ENCODE measurements at places on chromosomes 1 and 21.

GRCh38 chr1:11654137-11654938 lies at the start of the genes FBXO2 and FBXO44:
FBXO2 (minus strand) TSS chr1:11654429; CDS start chr1:11654340, 89 bp downstream.
FBXO44 (plus strand) TSS chr1:11654877; CDS start chr1:11655836, 959 bp downstream.
- peak; percentile 33 for DNase-seq

- DNase-seq = no peak
Measured at GRCh38 chr1:81408419-81408818, 392.3 kb upstream of the ADGRL2 start.

- DNase-seq = no peak
Measured at GRCh38 chr1:225843426-225843795, 33.5 kb downstream of the EPHX1 start.

DNA sequence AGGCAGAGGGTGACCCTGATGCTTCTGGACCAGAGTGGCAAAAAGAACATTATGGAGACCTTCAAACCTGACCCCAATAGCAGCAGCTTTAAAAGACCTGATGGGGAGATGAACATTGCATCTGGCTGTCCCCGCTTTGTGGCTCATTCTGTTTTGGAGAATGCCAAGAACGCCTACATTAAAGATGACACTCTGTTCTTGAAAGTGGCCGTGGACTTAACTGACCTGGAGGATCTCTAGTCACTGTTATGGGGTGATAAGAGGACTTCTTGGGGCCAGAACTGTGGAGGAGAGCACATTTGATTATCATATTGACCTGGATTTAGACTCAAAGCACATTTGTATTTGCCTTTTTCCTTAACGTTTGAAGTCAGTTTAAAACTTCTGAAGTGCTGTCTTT lies 45.8 kb downstream of the TRAF5 start:
- DNase-seq = no peak

DNA sequence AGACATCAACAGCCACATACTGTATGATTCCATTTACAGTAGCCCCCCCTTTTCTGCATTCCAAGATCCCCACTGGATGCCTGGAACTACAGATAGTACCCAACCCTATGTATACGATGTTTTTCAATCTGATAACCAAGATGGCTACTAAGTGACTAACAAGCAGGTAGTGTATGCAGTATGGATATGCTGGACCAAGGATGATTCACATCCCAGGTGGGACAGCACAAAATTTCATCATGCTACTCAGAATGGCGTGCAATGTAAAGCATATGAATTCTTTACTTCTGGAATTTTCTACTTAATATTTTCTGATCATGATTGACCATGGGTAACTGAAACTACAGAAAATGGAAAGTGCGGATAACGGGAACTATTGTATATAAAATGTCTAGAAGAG lies 30.0 kb upstream of the MRPS6 start:
- no peak for DNase-seq

- no peak for DNase-seq
Measured at GRCh38 chr1:119266386-119266785, 102.2 kb upstream of the HAO2 start.

DNA sequence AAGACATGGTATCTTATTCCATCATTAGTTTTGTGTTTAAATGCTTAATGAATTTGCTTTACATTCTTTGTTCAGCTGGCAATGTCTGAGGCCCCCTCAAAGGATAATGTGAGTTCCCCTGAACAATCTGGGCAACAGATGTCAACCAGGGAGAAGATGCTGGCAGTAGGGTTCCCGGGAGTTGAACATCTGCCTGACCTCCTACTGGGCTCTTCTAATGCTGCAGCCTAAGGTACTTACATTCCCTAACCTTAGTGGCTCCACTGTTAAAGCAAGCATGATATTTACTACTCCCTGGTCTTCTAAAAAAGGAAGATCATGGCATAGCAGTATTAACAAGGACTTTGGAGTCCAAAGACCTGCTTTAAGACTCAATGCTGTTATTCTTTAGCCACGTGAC lies 574.9 kb upstream of the NR5A2 start:
- DNase-seq = no peak

DNA sequence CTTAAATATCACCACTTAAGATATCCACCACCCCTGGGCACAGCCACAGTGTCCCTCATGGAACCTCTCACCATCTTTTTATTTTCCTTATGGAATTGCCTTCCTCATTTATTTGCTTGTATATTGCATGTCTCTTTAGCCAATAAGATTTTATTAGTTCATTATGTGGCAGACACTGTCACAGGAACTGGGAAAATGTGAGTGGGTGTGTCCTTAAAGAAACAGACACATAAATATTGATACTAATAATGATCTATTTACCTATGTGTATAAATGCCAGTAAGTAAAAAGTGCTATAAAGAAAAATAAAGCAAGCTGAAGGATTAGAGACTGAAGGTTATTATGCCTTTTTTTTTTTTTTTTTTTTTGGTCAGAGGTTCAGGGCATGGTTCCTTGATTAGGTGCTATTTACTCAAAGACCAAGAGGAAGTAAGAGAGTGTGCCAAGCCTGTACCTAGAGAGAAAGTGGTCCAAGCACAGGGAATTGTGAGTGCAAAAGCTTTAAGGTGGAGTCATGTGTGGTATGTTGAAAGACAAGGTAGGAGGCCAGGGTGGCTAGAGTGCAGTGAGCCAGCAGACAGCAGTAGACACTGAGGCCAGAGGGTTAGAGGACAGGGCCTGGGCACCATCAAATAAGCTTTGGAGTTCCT lies 589.0 kb downstream of the USP25 start:
- no peak for DNase-seq

- no peak for DNase-seq
Measured at GRCh38 chr1:39886757-39887231, 3.5 kb upstream of the TRIT1 start.

DNA sequence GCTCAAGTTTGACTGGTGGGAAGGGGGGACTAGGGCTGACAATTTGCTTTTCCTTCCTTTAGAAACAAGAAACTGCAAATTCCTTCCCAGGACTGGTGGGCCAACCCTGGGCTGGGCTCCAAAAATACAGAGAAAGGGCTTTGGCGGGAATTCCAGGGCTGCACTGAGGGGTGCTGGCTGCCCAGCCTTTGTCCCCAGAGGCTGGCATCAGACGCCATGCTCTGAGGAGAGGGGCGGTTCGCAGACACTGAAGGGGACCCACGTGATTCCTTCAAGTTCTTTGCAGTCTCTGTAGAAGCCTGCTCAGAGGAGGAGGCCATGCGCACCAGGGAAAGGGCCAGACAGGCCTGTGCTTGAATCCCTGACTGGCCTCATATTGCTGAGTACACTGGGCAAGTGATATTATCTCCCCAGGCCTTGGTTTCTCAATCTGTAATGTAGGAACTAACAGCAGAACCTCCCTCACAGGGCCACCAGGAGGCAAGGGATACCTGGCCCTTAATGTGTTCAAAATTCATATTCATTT lies 119.5 kb downstream of the EPHB2 start:
- DNase-seq = no peak

- no peak for DNase-seq
Measured at GRCh38 chr1:194045416-194045815, 859.0 kb upstream of the B3GALT2 start.

DNA sequence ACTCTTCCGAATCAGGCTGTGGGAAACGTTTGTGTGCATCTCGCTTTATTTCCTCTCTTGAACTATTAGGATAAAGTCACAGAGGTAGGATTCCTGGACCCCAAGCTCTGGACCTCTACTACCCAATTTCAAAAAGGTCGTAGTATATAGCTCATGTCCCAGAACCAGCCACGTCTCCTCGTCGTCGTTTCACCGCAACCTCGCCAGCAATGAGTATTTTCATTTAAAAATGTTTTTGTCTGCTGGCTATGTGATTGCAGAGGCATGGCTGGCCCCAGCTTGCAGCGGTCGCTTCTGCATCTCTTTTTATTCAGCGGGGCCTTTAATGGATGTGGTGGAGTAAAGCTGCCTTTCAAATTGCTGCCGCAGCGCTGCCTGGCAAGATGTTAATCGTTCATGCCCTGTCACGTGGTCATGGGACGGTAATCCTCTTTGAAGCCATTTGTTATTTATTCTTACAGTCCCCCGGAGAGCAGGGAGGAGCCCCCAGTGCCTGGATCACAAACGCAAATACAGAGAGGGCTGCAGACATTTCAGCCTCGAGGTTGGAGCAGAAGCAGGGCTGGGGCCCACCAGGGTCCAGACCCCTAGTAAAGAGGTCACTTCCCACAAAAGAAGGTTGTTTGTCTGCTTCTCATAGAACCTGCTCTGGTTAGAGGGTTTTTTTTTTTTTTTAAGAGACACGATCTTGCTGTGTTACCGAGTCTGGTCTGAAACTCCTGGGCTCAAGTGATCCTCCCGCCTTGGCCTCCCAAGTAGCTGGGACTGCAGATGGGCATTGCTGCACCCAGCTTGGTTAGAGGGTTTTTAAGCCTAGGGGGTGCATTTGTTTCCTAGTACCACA lies 11.6 kb upstream of the NPHP4 start:
- no peak for DNase-seq

DNA sequence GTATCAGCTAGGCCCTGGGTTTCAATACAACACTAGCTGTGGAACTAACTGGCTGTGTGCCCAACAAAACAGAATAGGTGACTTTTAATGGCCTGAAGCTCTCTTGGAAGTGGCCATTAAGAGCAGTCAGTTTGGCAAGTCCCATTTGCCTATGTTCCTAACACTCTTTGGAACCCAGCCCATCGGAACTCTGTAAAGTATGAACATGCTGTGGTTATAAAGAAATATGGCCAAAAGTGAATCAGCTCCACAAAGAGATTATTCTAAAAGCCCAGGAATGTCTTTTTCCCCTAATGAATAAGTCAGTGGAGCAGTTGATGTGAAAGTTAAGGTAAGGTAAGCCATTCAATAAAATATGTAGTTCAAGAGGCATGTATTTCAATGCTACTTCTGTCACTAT lies 223.7 kb upstream of the ADAMTS5 start:
- DNase-seq = no peak

DNA sequence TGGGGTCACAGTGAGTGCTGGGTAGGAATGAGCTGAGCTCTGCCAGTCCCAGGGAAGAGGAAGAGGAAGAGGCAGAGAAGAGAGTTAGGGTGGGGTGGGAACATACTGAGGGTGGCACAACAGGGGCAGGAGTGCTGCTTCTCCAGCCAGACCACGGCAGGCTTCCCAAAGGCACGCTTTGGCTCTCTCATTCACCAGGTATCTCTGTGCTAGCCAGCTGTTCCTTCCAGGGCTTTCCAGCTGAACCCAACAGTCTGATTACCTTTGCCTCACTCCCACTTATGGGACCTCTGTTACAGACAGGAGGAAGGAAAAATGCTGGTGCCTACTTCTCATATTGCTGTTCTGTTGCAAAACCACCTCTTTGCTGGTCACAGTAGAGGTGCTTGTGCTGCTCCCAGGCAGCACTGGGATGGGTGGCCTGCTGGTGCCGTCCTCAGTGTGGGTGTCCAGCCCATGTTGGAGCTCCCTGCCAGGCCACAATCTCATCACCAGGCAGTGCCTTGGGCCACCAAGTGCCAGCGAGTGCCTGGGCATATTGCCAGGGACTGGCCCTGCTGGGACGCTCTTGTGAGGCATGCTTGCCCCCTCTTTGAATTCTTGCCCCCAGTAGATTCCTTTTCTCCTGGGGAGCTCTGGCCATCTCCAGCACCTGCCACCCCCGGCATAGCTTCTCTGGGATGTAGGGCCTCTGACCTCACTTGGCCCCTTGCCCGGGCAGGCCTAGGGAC lies 2.1 kb downstream of the ADORA1 start:
- DNase-seq = no peak

GRCh38 chr1:164772635-164773034 lies 213.7 kb downstream of the PBX1 start:
- DNase-seq = peak; percentile 36

DNA sequence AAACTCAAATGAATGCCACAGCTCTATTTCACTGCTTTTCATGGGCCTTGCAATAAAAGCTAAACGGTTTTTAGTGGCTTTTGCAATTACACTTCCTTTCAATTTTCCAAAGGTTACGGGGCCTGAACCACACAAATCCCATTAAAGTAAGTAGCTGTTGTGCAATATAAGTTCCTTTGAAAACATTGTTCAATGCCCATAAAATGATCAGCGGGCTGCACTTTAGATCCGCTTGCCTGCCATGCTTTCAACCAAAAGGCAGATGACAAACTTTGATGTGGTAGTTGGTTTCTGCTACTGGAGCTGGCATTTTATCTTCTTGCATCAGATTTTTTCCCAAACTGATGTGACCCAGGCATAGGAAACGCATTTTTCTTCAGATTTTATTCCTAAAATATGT lies 50.2 kb downstream of the PRRX1 start:
- no peak for DNase-seq

- DNase-seq = no peak
Measured at GRCh38 chr1:231964961-231965360, 338.4 kb downstream of the DISC1 start.

- no peak for DNase-seq
Measured at GRCh38 chr1:66570196-66570595, 36.2 kb downstream of the SGIP1 start.

DNA sequence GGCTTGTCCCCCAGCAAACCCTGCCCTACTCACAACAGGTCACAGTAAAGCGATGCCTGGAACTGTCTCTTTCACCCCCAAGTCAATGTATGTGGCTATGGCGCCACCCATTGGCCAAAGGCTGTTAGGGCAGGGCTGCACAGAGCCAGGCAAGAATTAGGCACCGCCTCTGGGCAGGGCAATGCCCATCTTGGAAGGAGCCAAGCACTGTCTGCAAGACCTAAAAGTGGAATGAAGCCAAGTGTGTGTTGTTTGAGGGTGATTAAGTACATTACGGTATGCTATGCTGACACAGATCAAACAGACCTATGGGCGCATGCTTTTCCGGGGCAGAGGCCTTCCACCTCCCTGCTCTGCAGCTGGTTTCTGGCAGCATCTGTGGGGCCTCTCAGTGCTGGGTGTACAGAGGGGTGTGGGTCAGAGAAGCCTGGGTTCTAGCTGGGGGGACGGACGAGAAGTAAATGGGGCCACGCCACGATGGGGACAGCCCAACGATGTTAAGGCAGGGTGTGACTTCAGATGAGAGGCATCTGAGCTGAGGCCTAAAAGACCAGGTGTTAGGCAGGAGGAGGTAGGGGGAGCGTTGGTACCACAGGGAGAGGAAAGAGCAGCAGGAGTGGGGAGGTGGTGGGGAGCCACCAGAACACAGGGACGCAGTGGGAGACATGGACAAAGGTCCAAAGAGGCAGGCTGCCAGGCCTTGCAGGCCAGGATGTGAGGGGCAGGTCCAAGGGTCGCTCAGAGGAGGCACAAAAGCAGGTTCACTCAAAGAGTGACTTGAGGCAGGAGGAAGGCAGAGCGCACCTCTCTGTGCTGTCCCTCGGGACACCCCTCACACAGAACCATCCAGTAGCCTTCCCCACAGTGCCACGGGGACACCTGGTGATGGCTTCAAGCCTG lies 49.8 kb downstream of the ACOT7 start:
- DNase-seq = peak; percentile 48

Measured in T-helper 2 cell treated with Interferon-gamma antibody and Interleukin-4, amounts not matched to agents 5 μg/mL and 100 μg/mL, for 36 hours (primary cell).